ENCODE measurements at places on chromosomes 11 and 22.

- DNase-seq = no peak
Measured at GRCh38 chr22:41517172-41518047, 26.9 kb downstream of the POLR3H start.

- no peak for DNase-seq
Measured at GRCh38 chr11:118895093-118896039, 11.7 kb downstream of the CXCR5 start.

- no peak for DNase-seq
Measured at GRCh38 chr22:28882545-28882877, 861 bp upstream of the ZNRF3 start.

- DNase-seq = no peak
Measured at GRCh38 chr11:86141727-86142126, 72.8 kb upstream of the PICALM start.

GRCh38 chr11:9146477-9146876, 55.1 kb upstream of the SCUBE2 start:
- no peak for DNase-seq

DNA sequence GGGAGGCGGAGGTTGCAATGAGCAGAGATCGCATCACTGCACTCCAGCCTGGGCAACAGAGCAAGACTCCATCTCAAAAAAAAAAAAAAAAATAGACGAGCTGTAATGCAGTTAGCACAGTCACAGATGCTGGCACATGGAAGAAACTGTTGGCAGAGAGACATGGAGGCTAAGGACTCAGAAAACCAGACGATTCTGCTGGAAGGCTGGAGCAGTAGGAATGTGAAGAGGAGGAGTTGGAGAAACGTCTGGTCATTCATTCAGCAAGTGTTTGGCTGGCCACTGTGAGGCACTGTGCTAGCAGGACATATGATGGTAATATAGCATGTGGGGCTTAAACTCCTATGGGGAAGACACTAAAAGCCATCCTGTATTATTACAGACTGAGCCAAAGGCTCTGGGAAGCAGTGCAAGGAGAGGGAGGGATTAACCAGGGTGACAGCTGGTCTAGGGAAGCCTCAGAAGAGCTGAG, 5.0 kb downstream of the UQCR10 start:
- peak; percentile 56 for DNase-seq
